Fibroblast of skin of scalp (primary cell): ENCODE measurements at places on chromosomes 5 and 9.
A peak's percentile ranks its signal among the peaks of the same experiment; 100 is the strongest.

- DNase-seq: peak; percentile 69
Measured at GRCh38 chr5:173920866-173921555, 32.9 kb downstream of the CPEB4 start.

DNA sequence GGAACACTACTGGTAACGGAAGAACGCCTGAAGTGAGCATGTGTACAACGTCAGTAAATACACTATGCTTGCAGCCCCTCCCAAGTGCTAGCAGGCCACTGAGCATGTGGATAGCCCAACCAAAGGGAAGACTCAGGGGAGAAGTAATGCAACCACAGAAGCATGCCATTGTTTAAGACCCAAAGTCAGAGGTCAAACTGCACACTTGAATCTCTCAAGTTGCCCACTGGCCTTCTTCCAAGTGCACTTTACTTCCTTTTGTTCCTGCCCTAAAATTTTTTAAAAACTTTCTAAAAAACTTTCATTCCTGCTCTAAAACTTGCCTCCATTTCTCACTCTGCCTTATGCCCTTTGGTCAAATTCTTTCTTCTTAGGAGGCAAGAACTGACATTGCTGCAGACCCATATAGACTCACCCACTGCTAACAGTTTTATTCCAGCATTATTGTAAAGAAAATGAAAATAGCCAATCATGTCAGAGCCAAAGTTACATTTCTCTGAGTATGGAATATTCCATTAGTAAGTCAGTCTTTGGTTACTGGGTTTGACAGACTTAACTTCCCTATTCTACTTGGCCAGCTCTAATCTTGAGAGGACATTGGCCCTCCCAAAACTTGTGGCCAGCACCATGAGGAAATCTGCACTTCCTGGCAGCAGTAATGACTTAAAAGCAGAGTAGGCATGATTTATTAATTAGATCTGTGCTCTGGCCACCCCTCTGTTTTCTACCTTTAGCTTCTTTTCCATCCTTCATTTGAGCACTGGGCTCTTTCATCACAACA is 76.9 kb downstream of the TSSK1B start:
- DNase-seq: no peak

GRCh38 chr5:110040178-110040577 is 350.5 kb downstream of the MAN2A1 start:
- DNase-seq: no peak

DNA sequence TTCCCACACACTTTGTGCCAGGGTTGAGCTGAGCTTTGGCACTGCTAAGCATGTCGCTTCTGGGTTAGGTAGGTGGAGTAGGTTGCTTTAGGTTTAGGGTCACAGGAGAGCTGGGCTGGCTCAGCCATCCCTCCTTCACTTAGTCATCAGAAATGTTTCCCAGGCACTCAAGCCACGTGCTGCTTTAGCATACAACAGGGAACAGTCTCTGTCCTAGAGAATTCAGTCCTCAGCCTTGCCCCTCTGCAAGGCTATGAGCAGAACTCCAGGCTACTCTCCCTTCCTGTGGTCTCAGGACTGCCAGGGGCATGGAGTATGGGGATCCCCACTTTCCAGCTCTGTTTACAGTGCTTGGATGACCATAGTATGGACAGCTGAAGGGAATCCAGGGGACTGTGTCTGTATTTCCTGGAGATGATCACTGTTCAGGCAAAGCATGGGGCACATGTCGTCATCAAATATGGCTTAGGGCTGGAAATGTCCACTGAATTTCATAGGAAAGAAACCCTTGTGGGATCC is 7.5 kb upstream of the ANKRD33B start:
- peak; percentile 61 for DNase-seq

- DNase-seq: no peak
Measured at GRCh38 chr5:126664586-126664985, 63.8 kb downstream of the PHAX start.

GRCh38 chr5:174903172-174903732 is 178.9 kb downstream of the MSX2 start:
- no peak for DNase-seq

DNA sequence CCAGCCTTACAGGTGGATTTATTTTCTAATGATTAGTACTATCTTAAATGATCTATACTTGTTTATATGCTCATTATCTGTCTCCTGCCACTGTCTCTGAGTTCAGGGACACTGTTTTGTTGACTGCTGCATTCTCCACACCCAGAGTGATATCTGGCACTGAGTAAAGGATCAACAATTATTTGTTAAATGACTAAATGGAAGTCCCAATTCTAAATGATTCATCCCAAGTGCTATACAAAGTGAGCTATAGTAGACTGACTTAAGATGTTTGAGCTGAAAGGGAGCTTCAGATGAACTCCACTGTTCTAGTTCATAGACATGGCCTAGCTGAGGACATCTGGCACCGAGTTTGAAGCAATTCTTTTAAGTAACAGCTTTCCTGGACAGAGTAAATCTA is 40.5 kb downstream of the ITGA2 start:
- DNase-seq: no peak

GRCh38 chr5:1036504-1037122 is 28.0 kb downstream of the NKD2 start:
- no peak for DNase-seq

DNA sequence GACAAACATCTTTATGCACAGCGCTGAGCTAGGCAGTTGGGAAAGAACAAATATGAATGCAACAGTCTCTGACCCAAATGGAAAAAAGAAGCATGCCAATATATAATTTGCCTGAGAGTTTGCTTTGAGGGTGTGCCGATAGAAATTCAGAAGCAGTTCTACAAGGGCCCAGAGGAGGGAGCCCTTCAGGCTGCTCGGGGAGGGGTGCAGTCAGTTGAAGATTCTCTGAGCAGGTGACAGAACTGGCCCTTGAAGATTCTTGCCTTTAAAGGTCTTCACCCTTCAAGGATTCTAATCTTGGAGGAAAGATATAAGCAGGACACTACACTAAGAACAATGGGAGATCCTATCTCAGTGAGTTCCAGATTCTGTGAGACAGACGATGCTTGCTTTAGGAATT is 3.7 kb upstream of the PAPPA start:
- DNase-seq: no peak

DNA sequence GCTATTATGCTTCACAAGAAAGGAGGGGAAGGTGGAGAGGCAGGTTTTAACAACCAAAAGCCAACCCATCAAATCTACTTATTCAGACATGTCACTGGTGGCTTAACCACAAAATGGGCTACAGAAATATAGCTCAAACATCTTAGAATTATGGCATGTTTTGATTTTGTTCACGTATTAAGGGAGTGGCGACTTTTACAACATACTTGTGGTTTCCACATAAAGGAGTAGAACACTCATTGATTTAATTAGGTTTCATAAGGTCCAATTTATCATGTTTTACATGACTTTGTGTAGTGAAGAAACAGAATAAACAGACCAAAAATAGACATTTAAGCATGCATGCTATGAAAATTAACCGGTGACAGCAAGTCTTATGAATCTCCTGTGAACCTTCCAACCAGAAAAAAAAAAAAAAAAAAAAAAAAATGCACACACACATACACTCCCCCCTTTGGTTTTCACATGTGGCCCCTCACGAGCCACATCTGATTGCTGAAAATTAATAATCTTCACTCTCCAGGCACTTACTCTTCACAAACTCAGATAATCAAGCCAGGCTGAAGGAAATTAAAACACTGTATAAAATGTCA is 5.4 kb downstream of the ZNF608 start:
- DNase-seq: peak; percentile 86

DNA sequence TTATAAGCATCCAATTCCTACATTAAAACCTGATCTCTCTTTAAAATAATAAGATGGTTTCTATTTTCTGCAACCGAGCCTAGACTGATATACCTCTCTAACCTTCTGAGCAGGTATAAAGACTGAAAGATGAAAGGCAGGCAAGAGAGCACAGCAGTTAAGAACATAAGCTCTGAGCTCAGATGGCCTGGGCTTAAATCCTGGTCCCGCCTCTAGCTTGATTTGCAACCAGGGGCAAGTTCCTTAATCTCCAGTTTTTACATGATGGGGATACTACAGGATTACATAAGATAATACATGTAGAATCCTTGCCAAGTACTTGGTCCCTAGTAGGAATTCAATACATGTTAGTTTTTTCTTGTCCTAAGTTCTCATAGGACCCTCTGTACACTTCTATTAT is 33.9 kb downstream of the SLC24A2 start:
- DNase-seq: no peak

GRCh38 chr5:14118551-14119320 is 24.4 kb upstream of the TRIO start:
- peak; percentile 24 for DNase-seq

DNA sequence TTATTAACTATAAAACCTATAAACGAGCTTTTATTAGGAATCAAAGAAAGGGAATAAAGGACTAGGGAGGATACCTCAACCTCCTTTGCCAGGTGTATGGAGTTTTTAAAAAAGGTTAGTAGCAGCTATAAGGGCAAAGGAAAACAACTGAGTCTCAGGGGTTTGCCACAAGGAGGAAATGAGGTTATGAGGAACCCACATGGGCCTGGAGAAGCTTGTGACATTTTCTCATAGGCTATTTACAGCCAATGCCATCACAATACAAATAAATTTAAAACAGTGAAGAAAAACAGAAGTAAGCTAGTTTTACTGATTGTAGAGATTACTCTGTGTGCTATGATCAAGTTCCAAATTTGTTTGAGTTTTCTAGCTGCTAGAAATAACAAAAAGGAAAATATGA is 92.6 kb downstream of the CDKN2A start:
- DNase-seq: no peak

GRCh38 chr9:33466565-33467495 is 6.9 kb downstream of the NOL6 start:
- peak; percentile 27 for DNase-seq

GRCh38 chr5:114957384-114957783 is 212.3 kb downstream of the TRIM36 start:
- DNase-seq: peak; percentile 28

- peak; percentile 35 for DNase-seq
Measured at GRCh38 chr5:93158841-93159240, 422.2 kb downstream of the NR2F1-AS1 start.

GRCh38 chr5:126074538-126074937 is 348.7 kb upstream of the GRAMD2B start:
- no peak for DNase-seq

- DNase-seq: no peak
Measured at GRCh38 chr5:375921-376798, 54.6 kb downstream of the AHRR start.

DNA sequence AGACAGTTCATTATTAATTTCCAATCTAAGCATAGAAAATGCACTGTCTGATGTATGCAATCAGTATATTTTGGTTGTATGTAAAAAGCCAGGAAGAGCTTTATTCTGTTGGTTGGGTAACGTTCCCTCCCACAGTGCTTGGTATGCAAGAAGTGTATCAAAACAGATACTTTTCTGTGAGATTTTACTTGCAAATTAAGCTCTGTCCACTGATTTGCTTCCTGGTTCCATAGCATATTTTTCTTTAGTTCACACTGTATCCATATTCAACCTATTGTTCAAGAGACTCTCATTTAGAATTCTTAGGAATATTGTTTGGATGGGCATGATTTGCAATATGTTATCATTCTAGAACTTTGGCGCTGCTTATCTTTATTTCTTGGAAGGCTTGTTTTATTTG is 47.4 kb downstream of the RNF180 start:
- peak; percentile 1 for DNase-seq

DNA sequence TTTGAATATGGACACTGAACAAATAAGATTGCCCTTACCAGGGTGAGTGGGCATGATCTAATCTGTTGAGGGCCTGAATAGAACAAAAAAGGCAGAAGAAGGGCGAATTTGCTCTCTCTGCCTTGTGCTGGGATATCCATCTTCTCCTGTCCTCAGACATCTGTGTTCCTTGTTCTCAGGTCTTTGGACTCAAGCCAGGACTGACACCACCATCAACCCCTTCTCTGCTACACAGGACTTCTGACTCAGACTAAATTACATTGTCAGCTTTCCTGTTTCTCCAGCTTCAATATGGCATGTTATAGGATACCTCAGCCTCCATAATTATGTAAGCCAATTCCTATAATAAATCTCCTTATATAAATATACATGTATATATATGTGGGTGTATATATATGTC is 40.8 kb upstream of the SLCO6A1 start:
- no peak for DNase-seq

GRCh38 chr9:37923796-37924427 is 20.0 kb upstream of the SLC25A51 start:
- no peak for DNase-seq

GRCh38 chr5:113123618-113124017 is 147.0 kb downstream of the DCP2 start:
- DNase-seq: no peak

DNA sequence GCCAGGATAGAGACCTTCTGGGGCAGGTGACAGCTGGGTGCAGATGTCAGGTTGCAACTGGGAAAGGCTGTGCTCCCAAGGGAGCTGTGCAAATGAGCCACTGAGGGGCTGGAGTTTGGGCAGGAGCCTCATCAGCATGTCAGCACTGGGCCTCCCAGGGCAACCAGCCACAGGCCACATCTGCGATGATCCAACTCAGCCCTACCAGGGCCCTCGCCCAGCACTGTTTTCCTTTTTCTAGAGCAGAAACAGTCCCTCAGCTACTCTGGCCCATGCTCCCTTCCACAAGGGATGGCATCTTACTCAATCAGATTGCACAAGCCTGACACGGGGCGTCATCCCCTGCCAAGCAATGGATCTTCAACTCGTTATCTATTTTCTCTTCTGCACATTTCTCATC is 24.8 kb downstream of the NIPAL4 start:
- DNase-seq: no peak

GRCh38 chr5:54403885-54404416 is 51.5 kb upstream of the HSPB3 start:
- no peak for DNase-seq
